ENCODE measurements at places on chromosomes 5 and 9. TPM values are rescaled to one million over a fixed set of nuclear protein-coding genes. Genes with fewer than 3 reads are reported as not detected.

The DDX4 gene
- total RNA-seq: not detected

The FCN1 gene
- total RNA-seq: 0.63 TPM

The KIF12 gene
- total RNA-seq: not detected

The DCTN3 gene
- 154 TPM for total RNA-seq

DNA sequence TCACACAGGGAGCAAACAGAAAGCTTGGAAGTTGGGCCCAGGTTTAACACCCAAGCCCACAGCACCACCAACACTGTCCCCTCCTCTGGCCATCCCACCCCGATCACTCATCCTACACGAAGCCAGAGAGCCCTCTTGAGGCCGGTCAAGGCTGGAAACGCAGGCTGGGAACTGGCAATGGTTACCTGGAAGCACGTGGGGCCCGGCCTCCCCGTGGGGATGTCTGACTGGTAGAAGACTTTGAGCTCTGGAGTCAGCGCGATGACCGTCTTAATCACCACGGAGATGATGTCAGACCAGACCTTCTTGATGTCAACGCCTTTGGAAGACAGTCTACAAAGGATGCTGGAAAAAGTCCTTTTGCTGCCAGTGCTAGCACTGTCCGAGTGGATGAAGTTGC lies 104.1 kb downstream of the TTLL11 start:
- no peak overlapping the region for H3K27ac ChIP-seq
- DNase-seq: peak; percentile 53
- no peak overlapping the region for H3K4me3 ChIP-seq
- peaks cover 24% of the 10 kb centered on the region for H3K4me1 ChIP-seq

DNA sequence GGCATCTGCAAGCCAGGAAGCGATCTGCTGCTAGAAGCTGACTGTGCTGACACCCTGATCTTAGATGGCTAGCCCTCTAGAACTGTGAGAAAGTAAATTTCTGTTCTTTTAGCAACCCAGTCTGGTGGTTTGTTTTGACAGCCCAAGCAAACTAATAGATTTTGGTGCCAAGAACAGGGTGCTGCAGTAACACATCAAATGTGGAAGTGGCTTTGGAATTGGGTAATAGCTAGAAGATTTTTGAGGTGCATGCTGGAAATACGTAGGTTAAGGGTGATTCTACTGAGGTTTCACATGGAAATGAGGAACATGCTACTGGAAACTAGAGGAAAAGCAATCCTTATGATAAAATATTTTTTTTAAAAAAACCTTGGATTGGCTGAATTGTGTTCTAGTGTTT lies 153.5 kb upstream of the SH3GL2 start:
- H3K27me3 ChIP-seq: no peaks in the 10 kb centered on the region
- no peaks in the 10 kb centered on the region for H3K36me3 ChIP-seq
- H3K4me3 ChIP-seq: no peak overlapping the region
- H3K27ac ChIP-seq: no peak overlapping the region

DNA sequence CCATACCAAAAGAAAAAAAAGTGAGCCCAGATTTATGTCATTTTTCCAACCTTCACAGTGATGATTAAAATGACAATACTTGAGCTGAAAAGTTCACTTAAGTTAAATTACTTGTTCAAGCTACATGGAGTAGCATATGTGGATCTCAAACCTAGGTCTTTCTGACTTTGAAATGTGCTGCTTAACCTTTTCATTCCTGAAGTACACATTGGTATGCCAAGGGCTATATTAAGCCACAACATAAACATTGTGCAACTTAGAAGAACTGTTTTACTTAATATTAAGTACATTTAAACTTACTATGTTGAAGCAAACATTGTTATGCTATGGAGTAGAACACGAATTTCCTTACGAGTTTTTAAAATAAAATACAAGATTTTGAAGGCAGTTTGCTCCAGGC lies 105.0 kb downstream of the GIN1 start:
- DNase-seq: no peak
- H3K27me3 ChIP-seq: no peaks in the 10 kb centered on the region
- H3K4me3 ChIP-seq: no peak overlapping the region
- peaks cover 93% of the 10 kb centered on the region for H3K36me3 ChIP-seq
- H3K4me1 ChIP-seq: no peaks in the 10 kb centered on the region

DNA sequence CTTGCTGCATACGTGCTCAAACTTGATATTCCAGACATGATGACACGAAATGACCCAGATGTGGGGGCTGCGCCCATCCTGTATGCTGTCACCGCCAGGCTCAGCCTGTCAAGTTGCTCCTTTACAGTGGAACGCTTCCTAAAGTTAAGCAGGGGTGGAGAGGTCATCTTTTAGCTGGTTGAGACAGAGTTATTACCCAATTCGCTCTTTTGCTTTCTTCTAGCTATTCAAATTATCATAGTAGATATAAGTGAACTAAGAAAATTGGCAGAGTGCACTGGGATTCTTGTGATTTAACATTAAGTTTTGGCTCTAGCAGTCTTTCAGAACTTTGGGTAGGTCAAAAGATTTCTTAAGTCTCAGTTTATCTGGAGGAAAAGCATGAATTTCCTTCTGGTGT lies 69.8 kb upstream of the BASP1 start:
- H3K4me1 ChIP-seq: no peaks in the 10 kb centered on the region
- H3K27ac ChIP-seq: no peak overlapping the region
- H3K4me3 ChIP-seq: no peak overlapping the region
- H3K36me3 ChIP-seq: no peaks in the 10 kb centered on the region
- no peak for DNase-seq

GRCh38 chr9:88746743-88747398 lies 211.9 kb downstream of the NXNL2 start:
- H3K4me3 ChIP-seq: no peak overlapping the region
- DNase-seq: no peak
- no peaks in the 10 kb centered on the region for H3K27me3 ChIP-seq
